Kidney epithelial cell (primary cell): ENCODE measurements at places on chromosomes 4 and X.

- no peak for DNase-seq
Observed at GRCh38 chr4:55447831-55448230, 52.1 kb downstream of the TMEM165 start.

DNA sequence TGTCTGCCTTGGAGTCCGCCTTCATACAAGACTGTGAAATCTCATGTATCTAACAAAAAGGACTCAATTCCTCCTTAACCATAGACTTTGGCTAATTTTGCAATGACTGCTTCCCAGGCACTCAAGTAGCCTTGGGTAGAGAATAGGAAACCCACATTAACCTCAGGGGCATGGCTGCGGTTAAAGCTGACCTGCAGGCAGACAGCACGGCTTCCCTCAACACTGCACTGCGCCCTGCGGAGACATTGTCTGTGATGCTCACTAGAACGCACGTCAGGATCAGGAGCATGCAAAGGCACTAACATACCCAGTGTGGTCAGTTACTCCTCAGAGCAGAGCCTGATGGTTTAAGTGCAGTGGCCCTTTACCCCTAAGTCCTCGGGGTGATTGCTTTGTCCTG, 10.3 kb upstream of the GPR143 start:
- DNase-seq: no peak

GRCh38 chr4:33465565-33465964, 2745.4 kb downstream of the PCDH7 start:
- no peak for DNase-seq

GRCh38 chr4:99404595-99405287, 30.4 kb downstream of the ADH7 start:
- DNase-seq: peak; percentile 77

GRCh38 chr4:43337707-43338106, 445.2 kb downstream of the GRXCR1 start:
- no peak for DNase-seq

DNA sequence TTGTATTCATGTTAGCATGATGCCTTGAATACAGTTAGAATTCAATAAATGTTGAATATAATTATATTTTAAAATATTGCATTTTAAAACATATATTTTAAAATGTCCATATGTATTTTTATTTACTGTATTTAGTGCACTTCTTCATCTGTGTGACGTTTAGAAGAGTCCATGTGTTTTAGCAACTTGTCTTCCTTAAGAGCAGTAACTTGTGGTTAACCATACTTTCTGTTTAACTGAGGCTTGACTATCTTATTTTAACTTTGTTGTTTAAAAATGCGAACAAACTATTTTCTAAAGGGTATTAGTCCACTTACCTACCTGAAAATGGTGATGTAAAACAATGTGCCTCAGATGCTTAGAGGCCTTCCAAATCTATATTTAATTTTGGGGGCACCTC, 858 bp downstream of the DMP1 start:
- no peak for DNase-seq

DNA sequence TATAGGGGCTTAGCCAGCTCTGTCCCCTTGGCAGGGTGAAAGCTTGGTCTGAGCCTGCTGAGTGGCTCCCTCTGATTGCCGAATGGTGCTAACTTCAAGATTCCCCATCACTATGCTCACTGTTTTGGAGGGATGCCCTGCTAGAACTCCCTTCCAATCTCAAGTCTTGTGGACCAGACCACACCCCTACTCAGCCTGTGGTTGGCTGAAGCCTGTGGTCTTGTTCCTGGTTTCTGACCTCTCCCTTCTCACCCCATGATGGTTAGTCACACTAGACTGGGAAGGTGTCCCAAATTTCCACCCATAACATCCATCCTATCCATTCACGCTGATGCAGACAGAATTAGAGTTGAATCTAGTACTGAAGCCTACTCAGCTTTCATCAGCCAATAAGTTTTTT, 184.7 kb upstream of the NDP start:
- DNase-seq: no peak
